ENCODE measurements at places on chromosomes 4 and X.

DNA sequence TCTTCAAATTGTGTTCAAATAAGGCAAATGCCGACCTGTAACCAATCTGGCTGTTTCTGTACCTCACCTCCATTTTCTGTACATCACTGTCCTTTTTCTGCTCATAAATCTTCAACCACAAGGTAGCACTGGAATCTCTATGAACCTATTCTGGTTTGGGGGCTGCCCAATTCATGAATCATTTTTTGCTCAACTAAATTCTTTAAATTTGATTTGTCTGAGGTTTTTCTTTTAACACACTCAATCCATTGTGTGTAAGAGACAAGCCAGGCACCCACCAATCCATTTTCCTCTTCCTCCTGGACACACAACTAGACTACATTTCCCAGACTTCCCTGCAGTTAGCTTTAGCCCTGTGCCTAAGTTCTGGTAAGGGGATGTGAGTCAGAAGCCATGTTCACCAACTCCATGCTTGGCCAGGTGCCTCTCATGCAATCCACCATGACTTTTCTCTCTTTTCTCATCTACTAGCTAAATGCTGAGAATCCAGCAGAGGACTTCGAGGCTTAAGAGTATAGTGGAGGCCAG, 193.2 kb upstream of the KLF3 start:
- DNase-seq = no peak

GRCh38 chr4:154534296-154534695, 15.9 kb downstream of the PLRG1 start:
- DNase-seq = no peak

DNA sequence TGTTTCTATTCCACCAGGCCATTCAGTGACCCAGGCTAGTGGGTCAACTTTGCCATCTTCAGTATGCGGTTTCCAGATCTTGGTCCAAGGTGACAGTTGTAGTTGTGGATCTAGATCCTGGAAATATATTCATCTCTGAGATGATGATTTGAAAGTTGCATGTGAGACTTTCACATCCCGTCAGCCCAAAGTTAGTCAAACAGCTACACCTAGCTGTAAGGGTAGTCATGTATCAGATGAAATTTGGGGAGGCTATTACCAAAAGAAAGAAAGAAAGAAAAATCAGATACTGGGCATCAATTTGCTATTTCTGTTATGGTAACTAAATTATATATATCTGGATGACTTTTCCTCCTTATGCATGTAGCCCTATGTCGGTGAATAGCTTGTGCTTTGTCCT, 259.4 kb upstream of the ARX start:
- no peak for DNase-seq

DNA sequence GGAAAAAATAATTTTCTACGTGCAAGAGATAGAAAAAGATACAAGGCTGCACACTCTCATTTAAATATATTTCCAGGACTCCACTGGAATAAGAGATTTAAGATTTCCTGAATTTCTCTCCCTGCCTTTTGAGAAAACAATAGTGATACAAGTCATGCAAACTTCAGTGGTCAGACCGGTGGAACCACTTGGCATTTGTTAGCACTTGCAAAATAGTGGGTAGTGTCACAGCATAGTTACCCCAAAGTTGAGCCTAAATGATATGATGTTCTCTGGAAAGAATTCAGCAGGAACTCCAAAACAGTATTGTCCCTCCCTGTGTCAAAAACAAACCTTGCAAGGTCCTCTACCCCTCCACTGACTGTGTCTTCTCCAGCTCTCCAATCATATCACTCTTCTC, 102.3 kb downstream of the ANKRD50 start:
- no peak for DNase-seq
